ENCODE measurements at places on chromosomes 1 and 21. TPM values are rescaled to one million over a fixed set of nuclear protein-coding genes. Genes with fewer than 3 reads are reported as not detected.
A peak's percentile ranks its signal among the peaks of the same experiment; 100 is the strongest.

DNA sequence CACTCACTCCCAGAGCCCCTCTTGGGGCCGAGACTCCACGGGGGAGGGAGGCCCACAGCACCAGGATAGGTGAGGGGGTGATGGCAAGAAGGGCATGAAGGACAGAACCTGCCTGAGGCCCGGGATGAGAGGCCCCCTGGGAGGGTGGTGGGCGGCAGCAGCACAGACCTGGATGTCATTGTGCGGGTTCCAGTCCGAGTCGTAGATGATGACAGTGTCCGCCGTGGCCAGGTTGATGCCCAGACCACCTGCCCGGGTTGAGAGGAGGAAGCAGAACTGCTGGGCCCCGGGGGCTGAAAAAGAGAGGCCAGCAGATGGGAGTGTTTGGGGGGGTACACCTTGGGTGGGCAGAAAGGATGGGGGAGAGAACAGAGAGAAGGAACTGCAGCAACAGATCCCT is 50.1 kb downstream of the CHD5 start:
- no peak for DNase-seq

DNA sequence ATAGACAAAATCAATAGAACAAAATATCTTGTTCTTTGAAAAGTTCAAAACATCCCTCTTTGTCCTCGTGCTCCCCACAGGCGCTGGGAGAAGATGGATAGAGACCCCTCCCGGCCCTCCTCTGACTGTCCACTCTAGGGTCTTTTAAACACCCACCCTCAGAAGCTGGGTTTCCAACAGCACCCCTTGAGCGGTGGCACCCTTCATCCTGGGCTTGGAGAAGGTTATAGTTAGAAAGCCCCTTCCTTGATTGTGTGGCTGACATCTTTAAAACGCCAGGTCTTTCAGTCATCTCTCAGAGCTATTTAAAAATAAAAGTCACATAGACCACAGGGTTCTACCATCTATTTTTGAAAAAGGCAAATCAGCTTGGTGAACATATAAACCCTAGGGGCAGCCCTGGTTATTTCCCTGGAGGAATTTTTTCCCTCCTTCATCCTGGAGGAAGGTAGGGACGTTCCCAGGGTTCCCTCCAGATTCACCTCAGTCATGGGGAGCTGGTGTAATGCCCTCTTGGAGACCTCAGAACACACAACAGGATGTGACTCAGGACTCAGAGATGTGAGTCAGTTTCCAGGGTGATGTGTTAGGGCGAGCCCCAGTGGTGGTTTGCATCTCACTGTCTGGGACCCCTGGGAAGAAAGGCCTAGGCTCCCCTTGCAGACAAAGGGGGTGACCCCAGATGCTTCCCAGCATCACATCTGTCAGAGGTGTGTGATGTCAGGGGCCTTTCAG is 138.5 kb downstream of the CLIC6 start:
- peak; percentile 72 for DNase-seq

CCDC27 gene
- not detected for total RNA-seq

SPRR4 gene
- not detected for total RNA-seq

DNA sequence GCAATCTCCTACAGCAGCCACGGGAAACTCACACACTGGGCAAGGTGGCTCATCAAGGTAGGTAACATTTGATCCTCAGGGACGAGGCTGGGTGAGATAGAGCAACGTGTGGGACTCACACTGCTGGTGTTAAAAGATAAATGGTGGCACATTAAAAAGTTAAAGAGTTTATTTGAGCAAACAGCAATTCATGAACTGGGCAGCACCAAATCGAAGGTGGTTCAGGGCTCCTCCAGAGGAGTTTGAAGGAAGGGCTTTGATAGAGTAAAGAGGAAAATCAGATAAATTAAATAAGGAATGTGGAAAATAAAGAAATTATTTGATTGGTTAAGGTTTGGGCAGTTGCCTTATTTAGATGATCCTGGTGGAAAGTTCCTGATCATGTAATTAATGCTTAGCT is 23.6 kb upstream of the TMEM51 start:
- no peak for DNase-seq

- DNase-seq = no peak
These were observed 23.4 kb upstream of the RPTN start for GRCh38 chr1:152182431-152182830.

FRRS1 gene
- 1.2 TPM for total RNA-seq

DNA sequence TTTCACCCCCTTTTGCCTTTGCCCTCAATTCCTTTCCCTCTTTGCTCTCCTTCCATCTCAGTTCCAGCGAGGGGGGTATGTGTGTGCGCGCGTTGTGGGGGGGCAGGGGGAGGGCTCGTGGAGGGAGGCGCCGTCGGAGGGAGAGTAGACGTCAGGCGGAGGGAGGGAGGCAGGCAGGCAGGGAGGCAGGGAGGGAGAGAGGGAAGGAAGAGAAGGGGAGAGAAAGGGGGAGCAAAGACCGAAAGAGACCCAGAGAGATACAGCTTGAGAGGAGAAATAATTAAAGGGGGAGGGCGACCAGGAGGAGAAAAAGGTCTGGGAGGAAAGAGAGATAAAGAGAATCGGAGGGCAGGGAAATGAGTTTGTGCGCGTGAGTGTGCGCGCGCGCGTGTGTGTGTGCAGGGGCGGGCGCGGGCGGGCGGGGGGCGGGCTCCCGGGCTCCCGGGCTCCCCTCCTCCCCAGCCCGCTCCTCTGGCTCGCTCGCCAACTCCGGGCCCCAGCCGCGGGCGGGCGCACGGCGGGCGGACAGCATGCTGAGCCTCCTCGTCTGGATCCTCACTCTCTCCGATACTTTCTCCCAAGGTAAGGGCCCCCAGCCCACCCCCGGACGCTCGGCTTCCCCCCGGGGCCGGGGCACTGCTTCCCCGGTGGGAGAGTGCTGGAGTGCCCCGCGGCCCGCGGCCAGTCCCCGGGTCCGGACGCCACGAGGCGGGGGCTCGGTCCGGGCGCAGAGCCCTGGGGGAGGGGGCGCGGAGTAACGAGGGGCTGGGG is at the start of gene KIRREL1:
Gene KIRREL1 (plus strand): TSS at position 499 of the 771 bp plus-strand sequence. CDS start 32 bp downstream, at position 531.
- no peak for DNase-seq

DNA sequence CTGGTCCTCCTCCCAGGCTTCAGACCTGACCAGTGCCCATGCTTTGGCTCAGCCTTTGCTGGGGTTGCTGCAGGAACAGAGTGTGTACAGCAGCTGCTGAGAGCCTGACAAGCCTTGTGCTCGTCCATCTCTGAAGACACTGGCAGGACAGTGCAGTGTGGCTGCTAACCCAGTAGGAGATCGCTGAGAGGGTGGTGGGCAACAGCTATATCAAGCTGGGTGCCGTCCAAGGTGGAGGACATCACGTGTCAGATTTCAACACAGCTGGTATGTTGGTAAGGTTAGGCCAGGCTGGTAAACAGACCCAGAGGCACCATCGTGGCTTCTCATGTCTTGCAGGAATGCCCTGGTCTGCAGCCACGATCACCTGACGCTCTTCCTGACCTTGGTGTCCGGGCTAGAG is 17.9 kb upstream of the SLC25A34 start:
- DNase-seq = no peak

- DNase-seq = no peak
These were observed 31.7 kb downstream of the CCDC190 start for GRCh38 chr1:162829268-162829667.

GRCh38 chr1:200923601-200924000 is 28.9 kb downstream of the INAVA start:
- no peak for DNase-seq

NOS1AP gene
- total RNA-seq = not detected

DNA sequence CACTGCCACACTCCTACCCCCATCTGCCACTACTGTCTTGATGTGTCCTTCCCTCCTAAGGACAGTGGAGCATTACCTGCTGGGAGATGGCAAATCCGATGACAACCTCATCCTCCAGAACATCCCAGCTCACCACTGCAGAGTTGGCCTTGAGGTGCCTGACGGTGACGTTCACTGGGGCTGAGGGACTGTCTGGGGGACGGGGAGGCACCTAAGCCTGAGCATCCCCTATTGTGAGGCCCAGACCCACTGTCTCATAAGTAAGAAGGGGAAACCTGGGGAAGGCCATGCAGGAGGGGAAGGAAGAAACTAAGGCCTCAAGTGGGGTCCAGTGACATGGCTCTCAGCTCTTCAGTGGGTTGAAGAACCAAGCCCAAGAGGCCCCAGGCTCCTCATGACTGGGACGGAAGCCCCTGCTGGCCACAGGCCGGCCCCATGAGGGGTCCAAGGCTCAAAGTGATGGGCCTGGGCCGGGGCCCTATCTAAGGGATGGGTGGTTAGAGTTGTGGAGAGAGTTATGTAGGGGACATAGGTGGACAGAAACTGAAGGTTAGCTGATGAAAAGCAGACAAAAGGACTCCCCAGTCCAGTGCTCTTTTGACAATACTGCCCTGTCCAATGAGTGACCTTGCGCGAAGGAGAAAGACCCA is 1.8 kb downstream of the FNDC5 start:
- no peak for DNase-seq

DNA sequence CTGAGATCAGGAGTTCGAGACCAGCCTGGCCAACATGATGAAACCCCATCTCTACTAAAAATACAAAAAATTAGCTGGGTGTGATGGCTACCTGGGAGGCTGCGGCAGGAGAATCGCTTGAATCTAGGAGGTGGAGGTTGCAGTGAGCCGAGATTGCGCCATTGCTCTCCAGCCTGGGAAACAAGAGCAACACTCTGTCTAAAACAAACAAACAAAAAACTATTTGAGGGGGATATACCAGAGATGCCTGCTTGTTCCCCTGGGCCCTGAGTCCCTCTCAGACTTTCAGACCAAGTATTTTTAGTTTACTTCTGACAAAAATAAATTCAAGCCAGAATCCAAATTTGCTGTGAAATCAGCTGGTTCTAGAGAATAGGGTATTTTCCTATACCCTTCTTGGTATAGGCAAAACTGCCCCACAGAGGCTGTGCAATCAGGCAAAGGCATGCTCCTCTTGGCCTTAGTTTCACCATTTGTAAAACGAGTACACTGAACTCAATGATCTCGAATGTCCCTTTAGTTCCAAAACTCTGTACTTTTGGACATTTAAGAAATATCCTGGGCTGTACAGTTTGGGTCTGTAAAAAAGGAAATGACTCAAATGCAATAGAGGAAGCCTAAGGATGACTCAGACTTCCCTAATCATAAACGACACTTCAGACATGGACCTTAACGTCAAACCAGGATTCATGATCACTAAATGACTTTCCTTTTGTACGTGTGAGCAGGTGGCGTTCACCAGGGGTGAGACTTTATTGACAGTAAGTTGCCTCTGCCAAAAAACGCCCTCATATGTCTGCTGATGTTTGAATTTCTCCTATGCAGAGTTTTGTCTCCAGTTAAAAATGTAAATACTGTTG is 16.1 kb downstream of the ENSA start:
- peak; percentile 62 for DNase-seq

RXFP4 gene
- not detected for total RNA-seq

- DNase-seq = peak; percentile 79
These were observed 139.2 kb downstream of the CLIC6 start for GRCh38 chr21:34807881-34808568.

DNA sequence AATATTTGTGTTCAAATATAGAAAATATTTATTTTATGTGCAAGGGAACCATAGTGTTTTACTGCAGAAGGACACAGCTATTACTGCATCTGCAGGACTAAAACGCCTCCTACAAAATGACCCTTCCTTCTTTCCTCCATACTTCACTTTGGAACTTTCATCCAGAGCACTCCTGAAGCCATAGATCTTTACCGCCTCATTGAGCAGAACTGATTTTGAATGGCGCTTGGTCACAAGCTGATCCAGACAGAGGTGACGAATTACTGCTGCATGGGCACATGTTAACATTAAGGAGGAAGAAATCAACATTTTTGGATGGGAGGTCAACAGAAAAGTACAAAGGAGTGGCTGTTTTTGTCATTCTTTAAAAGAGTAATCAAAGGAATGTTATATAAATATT is 931.6 kb downstream of the NCAM2 start:
- no peak for DNase-seq

GRCh38 chr21:16069178-16070112 is 339.7 kb downstream of the USP25 start:
- no peak for DNase-seq

GRCh38 chr1:69738458-69739250 is 170.9 kb downstream of the LRRC7 start:
- DNase-seq = no peak

- peak; percentile 76 for DNase-seq
These were observed 60.2 kb upstream of the ID3 start for GRCh38 chr1:23619299-23620188.

GPA33 gene
- 0.65 TPM for total RNA-seq

TOR3A gene
- total RNA-seq = 51.5 TPM

DNA sequence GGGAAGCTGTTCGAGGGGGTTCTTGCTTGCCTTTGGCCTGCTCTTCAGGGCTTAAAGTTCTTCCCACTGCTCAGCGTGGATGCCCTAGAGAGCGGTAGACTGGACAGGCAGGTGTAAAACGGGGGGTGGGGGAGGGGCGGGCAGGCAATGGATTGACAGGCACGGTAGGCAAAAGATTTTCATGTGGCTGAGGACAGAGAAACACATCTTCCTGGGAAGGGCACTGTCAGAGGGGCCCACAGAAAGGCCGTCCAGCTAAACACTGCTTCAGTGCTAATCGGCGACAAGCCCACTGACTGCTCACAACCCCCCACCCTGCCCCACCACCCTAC is 412 bp downstream of the ABCA4 start:
- DNase-seq = no peak

DDR2 gene
- 0.15 TPM for total RNA-seq

GRCh38 chr1:236455243-236455642 is 61.2 kb downstream of the EDARADD start:
- DNase-seq = no peak

GRCh38 chr1:171480035-171480434 is 5.3 kb upstream of the PRRC2C start:
- no peak for DNase-seq

DIO1 gene
- total RNA-seq = not detected

- DNase-seq = no peak
These were observed 1244.1 kb upstream of the ADGRL4 start for GRCh38 chr1:80250573-80251168.

DNA sequence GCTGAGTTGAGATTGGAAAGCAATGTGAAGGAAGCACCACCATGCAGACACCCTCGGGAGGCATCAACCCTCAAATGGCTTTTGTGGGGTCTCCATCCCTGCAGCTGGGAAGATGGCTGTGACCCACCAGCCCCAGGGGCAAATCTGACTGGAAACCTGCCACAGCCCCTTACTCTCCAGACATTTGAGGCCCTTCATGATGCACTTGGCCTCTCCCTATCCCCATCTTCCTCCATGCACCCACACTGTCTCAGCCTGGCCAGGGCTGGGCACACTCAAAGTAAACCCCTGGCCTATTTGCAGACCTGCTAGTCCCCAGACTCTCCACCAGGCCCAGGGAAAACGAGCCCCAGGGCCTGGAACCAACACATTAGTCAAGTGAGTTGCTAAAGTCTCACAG is 205.2 kb downstream of the MATN1 start:
- DNase-seq = no peak

VAMP4 gene
- 31.5 TPM for total RNA-seq

OR2AK2 gene
- total RNA-seq = not detected

DNA sequence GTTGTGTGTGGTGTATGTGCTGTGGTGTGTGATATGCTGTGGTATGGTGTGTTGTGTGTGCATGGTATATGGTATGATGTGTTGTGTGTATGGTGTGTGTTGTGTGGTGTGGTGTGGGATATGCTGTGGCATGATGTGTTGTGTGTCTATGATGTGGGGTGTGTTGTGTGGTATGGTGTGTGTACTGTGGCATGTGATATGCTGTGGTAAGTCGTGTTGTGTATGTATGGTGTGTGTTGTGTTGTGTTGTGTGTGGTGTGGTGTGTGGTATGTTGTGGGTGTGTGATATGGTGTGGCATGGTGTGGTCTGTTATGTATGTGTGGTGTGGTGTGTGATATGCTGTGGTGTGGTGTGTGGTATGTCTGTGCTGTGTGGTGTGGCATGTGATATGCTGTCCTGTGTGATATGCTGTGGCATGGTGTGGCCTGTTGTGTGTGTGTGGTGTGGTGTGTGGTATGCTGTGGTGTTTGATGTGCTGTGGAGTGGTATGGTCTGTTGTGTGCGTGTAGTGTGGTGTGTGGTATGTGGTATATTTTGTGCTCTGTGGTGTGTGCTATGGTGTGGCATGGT is 318.0 kb downstream of the PTPRU start:
- no peak for DNase-seq
